ENCODE measurements at places on chromosomes 7 and 10.

- ATAC-seq: no peak
These were observed 39.2 kb upstream of the LRRC17 start for GRCh38 chr7:102873470-102874165.

- ATAC-seq: no peak
These were observed 581.6 kb downstream of the ETV1 start for GRCh38 chr7:13407911-13408310.

- no peak for ATAC-seq
These were observed 29.2 kb upstream of the PROSER2 start for GRCh38 chr10:11793762-11794479.

DNA sequence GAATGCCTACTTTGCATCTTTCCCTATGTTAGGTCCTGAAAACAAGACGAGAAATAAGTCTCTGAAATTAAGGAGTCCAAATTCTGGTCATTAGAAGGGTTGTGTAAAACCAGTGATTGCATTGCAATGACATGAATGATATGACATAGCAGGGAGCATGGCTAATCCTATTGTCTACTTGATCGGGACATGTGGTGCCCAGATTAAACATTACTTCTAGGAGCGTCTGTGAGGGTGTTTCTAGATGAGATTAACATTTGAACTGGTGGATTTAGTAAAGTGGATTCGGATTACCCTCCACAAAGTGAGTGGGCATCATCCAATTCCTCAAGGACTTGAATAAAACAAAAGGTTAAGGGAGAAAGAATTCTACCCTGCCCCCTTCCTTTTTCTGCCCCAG is 434.9 kb upstream of the KLF6 start:
- ATAC-seq: no peak
